ENCODE measurements at places on chromosomes 6 and 20.

DNA sequence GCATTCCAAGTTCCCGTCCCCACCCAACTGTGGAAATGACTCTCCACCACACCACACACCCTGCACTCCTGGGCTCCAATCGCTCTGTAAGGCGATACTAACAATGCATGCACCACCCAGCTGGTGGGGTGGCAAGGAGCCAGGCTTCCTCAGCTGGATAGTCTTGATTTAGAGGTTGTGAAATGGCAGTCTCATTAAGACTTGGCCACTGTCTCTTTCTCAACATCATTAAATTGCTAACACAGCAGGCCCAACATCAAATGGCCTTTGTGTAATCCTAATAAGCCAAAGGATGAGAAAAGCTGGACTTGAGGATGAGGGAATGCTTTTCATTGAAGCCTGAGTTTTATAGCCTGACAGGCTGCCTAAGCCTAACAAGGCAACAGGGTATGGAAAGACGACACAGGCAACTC is 223.7 kb downstream of the GMDS start:
- DNase-seq = no peak

- DNase-seq = no peak
Observed at GRCh38 chr6:142329486-142330113, 27.8 kb downstream of the ADGRG6 start.

- no peak for DNase-seq
Observed at GRCh38 chr6:88709819-88710246, 253.6 kb downstream of the RNGTT start.

DNA sequence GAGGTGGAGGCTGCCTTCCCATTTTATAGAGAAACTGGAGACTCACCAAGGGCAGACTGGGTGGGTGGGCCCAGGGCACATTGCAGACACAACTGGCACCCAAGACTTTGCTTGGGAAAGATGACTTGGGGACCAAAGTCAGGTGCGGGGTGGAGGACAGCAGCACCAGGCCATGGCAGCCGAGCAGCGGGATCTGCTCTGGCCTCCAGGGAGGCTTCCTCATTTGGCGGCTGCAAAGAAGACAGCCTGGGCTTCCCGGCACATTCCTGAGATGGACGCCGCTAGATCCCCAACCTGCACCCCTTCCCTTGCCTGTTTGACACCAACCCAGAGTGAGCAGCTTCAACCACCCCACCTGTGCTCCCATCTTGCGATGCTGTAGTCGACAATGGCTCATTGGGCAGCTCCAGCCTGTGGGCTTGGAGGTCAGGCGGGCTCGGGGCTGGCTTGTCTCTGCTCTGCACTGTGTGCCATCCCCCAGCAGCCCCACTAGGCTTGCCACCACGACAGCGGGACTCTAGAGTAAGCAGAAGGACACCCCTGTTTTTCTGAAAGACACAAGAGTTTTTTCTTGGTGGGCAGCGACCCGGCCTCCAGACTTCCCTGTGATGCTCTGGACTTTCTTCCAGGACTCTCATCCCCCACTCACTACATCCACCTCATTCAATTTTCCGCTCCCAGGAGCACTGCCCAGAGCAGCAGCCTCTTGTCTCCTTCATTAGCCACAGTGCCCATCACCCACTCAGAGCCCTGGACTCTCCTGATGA is 184.9 kb upstream of the CST7 start:
- no peak for DNase-seq

DNA sequence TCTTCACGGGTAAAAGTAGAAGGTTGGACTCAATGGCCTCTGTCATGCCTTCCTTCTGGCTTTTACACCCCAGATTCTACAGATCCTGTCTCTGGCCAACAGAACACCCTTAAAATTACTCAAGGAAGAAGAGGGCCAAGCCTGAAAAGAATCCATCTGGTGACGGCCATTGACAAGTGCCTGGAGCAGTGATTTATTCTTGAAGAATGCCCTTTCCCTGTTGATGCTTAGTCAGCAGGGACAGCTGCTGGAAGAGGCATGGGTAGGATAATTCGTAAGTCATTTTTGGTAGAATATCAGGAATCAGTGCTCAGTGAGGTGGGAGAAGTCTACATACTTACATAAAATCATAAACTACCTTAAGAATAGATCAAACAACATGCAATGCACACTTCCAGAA is 397.9 kb downstream of the SAMD5 start:
- DNase-seq = no peak

GRCh38 chr6:105539911-105540310 is 137.0 kb upstream of the PREP start:
- DNase-seq = no peak

DNA sequence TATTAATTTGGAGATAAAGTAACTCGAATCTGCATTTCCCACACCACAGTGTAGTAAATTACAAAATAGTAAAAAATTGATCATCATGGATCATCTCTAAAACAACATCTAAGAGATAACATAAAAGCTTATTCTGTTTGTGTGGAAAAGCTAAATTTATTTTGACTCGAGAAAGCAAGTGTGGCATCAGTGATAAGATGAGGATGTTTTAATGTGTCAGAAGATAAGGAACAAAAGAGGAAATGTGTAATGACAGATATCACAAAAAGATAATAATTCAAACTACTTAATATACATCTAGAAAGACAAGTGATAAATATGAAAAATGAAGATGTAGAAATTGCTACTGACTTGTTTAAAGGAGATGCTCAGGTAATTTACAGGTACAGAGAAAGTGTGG is 74.1 kb downstream of the DNAH8 start:
- no peak for DNase-seq

DNA sequence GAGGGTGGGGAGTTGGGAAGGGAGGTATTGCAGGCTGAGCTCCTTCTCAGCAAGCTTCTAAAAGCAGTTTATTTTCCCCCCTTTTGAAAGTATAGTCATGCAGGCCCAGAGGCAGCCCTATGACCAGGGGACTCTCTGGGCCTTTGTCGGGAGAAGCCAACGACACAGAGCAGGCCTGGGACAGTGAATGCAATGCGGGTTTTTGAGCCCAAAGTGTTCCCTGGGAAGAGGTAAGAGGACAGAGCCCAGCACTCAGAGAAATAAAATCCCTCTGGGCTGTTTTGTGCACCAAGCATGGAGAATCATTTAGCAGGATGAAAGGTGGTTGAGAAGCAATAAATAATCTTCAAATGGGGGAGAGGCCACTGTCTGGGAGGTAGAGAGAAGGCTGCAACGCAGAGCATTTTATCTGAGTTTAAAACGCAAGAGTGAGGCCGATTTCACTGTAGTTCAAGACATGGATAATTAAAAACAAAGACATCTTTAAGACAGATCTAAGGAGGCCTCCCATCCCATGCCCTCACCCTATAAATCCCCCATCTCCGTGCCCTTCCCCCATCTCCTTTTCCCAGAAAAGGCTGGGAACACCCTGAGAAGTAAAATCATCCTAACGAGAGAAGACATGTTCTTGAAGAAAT is 237.5 kb downstream of the CDC5L start:
- no peak for DNase-seq

DNA sequence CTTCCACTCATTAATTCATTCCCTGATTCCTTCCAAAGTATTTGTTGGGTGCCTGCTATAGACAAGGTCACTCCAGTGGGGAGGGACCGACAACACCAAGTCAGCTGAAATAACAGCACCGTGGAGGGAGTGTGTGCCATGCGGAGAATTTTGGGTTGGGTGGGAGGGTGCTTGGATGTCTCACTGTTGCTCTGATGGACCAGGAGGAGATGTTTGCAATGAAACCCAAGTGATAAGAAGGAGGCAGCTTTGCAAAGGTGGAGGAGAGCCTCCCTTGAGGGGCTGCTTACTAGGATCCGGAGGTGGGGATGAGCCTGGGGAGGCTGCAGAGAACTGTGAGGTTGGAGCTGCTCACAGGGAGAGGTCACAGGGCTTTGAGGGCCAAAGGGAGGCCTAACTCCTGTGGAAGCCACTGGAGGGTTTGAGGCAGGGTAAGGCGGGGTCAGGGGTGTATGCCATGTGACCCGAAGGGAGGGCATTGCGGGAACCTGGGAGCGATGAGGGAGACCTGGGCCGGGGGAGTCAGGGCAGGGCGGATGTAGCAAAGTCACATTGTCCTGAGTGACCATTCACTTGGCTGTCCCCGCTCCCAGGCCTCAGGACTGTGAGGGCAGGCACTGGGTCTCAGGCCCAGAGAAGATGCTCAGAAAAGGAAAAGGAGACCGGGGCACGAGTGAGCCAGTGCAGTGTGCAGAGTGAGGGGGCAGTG is 124.5 kb downstream of the PHACTR3 start:
- DNase-seq = no peak

DNA sequence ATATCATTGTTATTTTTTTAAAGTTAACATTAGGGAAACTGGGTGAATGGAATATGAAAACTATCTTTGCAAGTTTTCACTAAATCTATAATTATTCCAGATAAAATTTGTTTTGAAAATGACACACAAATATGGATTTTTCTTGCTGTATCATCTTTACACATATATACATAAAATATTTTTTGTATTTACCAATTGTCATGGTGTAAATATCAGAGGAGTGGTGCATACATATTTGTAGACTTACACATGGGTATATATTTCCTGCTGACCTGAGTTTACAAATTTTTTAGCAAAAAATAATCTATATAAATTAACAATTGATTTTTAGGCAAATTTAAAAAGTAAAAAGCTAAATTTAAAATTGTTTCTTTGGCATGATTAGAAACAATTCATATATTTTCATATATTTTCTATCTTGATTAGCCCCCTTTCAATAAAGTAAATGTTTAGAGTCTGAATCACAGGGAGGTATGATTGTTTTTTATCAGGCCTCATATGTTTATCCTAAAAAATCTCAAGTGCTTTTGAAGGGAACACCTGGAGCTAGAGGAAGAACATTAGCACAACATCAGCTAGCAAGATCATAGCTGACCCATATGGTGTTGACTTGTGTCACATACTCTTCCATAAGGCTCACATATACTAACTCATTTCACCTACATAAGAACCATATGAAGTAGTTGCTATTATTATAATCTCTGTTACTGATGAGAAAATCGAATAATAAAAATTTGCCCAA is 671.8 kb upstream of the GJE1 start:
- no peak for DNase-seq

DNA sequence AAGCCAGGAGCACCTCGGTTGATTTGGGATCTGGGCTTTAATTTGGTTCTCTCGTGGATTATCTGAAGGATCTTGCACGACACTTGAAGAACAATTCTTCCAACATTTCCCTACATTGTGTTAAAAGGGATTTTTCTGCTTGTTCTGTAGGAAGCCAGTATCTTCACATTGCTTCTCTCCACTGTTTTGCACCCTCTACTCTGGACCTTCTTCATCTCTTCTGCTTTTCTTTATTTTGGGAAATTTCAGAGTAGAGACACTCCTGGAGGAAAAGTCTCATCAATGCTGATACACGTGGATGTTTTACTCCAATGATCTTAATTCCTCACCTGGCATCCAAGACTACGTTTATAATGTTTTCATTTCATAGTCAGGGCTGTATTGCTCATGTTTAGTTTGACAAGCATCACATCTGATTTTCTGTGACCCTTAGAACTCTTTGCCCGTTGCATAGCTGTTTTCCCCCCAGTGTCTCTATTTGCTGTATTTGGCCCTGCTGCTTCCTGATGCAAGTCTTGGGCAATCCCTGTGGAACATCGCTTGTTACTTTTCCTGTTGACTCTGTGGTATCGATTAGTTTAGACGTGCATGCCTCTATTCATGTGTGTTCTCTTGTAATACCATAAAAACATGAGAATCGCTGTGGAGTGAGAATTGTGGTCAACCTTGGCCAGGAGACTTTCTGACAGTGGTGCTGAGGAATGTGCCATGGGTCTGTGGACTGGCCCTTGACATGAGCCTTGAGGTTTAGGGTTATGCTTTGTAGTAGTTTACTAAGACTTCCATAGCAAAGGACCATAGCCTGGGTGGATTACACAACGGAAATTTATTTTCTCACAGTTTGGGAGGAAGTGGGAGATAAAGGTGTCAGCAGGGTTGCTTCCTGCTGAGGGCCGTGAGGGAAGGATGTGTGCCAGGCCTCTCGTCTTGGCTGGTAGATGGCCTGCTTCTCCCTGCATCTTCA is 12.5 kb downstream of the PLCB1 start:
- DNase-seq = peak; percentile 5

DNA sequence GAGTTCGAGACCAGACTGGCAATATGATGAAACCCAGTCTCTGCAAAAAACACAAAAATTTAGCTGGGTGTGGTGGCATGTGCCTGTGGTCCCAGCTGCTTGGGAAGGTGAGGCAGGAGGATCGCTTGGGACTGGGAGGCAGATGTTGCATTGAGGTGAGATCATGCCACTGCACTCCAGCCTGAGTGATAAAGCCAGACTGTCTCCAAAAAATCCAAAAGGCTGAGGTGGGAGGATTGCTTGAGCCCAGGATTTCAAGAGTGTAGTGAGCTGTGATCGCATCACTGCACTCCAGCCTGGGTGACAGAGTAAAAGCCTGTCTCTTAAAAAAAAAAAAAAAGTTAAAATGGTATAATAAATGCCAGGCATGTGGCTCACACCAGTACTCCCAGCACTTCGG is 1.3 kb upstream of the PTCRA start:
- DNase-seq = no peak

DNA sequence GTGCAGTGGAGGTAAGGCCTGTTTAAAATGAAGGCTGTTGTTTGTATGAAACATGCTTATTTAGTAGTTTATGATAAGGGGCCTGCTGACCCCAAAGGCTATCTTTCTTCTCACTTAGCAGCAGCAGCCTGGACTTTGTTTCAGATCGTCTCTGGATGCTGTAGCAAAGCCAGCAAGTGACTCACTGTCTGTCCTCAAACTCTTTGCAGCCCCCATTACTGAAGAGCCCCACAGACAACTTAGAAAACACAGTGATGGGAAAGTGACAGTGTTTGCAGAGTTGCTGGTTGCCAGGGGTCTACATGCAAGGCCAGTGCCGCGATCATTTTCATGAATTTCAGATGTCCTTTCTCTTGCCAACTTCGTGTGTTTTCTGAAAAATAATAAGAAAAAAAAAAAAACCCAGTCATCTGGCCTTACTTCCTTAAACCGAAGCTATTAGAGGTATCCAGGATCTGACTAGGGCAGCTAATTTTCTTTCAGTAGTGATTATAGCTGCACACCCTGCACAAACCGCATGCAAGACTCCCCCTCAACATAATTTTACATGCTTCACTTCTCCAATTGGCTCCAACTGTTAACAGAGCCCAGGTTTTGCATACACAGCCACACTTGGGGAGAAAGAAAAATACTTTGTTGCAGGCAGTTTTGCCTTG is 11.6 kb upstream of the F13A1 start:
- no peak for DNase-seq

DNA sequence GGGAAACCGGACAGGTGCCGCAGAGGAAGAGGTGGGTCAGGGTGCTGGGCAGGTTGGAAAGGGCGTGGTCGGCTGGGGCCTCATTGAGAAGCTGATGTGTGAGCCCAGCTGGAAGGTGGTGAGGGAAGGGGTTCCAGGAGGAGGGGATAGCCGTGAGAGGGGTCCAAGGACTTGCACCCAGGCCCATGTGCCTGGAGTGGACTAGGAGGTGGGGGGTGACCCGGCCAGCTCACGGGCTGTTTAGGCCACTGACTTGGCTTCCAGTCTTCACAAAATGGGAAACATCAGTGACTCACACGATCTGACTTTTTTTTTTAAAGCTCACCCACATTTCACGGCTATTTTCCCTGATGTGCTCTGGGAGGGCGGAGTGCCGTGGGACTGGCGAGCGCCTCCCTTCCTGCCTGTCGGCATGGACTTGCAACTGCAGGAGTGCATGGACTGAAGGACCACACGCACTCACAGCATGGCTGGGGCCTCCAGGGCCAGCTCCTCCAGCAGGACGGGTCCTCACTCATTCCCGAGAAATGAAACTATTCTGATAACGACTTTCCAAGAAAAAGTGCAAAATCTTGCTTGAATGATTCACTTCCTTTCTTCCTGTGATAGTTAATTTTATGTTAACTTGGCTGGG is 13.5 kb upstream of the PDE10A start:
- DNase-seq = no peak

- DNase-seq = no peak
Observed at GRCh38 chr20:17315407-17316231, 88.8 kb downstream of the PCSK2 start.

Data from endothelial cell (in vitro differentiated cells).